ENCODE measurements at places on chromosomes 11 and 22.
A peak's percentile ranks its signal among the peaks of the same experiment; 100 is the strongest.

- DNase-seq = peak; percentile 76
Observed at GRCh38 chr11:22703040-22703439, 36.6 kb downstream of the GAS2 start.

GRCh38 chr11:106493751-106494150, 416.3 kb downstream of the AASDHPPT start:
- DNase-seq = no peak

GRCh38 chr11:57214494-57214893, 22.6 kb downstream of the APLNR start:
- no peak for DNase-seq

DNA sequence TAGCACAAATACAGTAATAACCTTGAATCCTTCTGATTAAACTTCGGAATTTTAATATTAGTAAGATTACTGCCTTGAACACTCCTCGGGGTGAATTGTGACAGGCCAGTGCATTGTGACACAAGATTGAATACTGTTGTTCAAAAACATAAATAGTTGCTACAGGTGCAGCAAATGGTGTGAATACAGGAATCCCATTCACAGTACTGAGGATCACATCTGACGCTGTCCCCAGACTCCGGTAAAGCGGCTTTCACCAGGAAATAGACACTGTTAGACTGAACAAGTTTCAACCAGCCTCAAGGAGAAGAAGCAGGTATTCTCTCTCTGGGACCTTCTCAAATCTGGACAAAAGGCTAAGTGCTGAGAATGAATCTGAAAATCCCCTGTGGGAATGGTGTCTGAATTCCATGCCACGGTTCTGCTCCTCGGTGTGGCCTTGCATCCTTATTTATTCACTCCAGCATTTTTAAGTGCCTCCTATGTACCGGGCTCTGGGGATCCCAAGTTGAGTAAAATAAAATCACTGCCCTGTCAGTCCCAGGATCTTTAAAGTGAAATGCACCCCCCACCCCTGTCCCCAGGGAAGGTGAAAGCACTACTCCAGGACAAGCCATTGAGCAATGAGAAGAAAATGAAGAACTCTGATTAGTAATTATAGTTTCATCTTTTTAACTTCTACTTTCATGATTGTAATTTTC, 3.4 kb downstream of the LGR4 start:
- no peak for DNase-seq

DNA sequence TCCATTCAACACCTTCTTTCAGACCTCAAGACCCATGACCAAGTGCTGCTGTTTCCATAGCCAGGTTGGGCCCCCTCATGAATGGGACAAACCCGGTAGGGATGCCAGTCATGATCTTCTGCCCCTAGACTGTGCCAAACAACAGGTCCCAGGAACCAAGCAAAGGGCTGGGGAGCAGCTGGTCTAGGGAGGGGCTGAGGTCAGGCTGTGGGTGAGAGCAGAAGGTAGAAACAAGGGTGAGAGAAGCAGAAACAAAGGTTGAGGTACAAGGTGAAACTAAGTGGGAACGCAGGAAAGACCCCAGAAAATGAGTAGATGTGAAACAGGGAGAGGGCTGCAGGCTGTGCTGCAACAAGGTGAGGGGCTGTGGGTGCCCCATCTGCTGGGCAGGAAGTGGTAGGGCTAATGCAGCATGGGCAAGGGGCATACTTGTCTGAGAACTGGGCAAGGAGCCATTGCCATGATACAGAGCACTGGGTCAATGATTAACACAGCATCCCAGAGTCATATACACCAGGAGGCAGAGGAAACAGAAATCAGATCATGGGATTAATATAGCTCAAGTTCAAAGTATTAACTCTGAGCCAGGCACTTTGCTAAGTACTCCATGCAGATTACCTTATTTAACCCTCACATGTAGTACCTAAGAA, 45.9 kb downstream of the SLC1A2 start:
- DNase-seq = no peak

GRCh38 chr11:6258571-6259081, 1.0 kb upstream of the CCKBR start:
- DNase-seq = peak; percentile 33

- DNase-seq = no peak
Observed at GRCh38 chr11:122271745-122272144, 155.7 kb upstream of the BLID start.

- DNase-seq = no peak
Observed at GRCh38 chr22:32950366-32950765, 107.8 kb downstream of the SYN3 start.

GRCh38 chr11:66495401-66495854, 15.0 kb upstream of the BBS1 start:
- DNase-seq = no peak

DNA sequence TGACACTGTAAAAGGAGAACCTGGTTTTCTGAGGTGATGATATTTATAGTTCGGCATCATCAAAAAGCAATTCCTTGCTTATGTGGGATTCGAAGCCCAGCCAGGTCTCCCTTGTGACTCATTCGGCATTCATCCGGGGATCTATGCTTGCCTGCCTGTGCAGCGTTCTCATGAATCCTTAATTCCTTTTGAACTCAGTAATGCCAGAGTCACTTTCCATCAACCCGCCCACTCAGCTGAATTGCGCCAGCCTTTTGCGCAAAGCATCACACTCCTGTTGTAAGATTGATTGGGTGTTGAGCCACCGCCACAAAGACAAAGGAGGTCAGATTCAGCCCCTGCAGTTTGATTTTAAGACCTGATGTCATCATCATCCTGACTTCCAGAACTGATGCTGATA, 128.6 kb downstream of the SLC17A6 start:
- DNase-seq = no peak

GRCh38 chr11:130340671-130341319, 26.1 kb upstream of the ZBTB44 start:
- DNase-seq = no peak

DNA sequence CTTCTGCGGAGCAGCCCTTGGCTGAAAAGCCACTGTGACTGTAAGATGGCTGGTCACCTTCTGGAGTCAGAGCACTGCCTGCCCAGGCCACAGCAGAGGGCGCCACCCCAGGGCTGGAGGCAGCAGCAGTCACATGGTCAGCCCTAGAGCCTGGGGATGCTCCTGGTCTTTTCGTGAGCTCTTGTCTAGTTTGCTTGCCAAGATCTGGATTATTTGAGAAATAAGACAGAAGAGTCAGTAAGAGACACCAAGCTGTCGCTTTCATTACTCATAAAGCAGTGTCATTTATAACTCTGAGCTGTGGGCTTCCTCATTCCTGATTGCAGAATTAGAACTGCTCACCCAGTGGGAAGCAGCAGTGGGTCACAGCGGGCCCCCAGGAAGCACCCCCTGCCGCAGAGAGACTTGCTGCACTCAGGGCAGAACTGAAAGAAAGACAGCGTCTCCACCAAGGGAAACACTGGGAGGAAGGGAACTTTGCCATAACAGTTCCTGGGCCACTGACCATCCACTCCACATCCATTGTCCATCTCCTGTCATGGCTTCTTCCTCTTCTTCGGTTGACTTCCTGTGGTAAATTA, 56.7 kb downstream of the PPP6R2 start:
- no peak for DNase-seq

GRCh38 chr22:33470456-33470855, 412.3 kb upstream of the SYN3 start:
- no peak for DNase-seq

DNA sequence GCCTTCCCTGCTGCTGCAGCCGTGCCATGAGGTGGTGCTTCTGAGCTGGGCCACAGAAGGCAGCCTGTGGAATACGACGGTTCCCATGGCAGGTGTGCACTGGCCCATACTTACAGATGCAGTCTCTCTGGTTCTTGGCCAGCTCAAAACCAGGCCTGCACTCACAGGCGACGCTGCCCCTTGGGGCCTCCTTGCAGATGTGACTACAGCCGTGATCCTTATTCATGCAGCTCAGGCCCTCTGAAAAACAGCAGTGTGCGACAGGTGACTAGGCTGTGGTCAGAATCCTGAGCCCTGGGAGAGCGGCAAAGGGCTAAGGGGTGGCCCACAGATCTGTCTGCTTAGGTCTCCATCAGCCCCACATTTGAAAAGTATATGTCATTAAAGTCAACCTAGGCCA, 22.1 kb downstream of the SCUBE2 start:
- DNase-seq = no peak

- DNase-seq = no peak
Observed at GRCh38 chr11:15621565-15621964, 506.8 kb downstream of the INSC start.

GRCh38 chr11:35826006-35826405, 117.9 kb upstream of the LDLRAD3 start:
- DNase-seq = no peak

- DNase-seq = no peak
Observed at GRCh38 chr11:19697721-19698121, 14.9 kb upstream of the NAV2 start.

DNA sequence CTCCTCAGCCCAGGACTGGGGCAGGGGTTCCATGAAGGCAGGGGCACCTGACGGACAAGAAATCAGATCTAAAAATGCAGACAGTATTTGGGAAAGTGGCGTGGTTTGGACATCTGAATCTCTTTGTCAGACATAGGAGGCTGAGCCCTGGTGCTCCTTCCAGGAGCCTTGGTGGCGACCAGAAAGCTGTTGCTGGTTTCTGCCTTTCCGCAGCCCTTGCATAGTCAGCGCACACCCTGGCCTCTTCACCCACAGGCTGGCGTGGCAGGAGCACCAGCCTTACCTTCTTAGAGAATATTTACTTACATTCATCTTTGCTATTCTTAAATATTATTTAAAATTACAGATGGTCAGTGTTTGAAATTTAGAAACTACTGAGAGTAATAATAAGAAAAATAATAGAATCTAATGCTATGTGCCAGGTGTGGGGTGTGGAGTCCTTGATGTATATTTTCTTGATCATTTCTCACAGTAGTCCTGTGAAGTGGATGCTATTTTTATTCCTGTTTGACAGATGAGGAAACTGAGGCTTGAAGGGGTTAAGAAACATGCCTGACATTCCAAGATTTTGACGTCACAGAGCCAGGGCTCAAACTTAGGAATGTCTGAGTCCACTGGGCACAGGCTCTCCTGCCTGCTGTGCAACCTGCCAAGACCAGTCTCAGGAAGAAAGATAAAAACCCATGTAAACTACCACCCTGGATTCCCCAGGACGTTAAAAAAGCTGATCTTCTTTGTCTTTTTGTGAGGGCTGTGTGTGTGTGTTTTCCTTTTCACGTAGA, 51.6 kb downstream of the TBC1D22A start:
- DNase-seq = no peak

DNA sequence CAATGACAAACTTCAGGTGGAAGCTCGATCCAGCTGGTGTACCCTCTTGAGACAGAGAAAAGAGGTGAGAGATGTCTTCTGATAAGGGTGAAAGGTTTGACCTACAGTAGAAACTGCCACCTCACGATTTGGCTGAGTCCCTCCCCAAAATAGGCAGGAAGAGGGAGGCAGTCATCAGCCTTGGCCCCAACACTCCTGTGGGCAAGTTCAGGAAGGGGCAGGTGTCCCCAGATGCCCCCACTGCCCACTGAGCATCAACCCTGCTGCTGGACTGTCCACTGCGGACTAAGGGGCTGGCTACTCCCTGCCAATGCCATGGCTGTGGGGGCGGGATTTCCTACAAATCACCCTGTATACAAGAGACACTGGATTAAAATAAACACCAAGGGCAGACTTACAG, 441.4 kb downstream of the BUD13 start:
- DNase-seq = no peak

DNA sequence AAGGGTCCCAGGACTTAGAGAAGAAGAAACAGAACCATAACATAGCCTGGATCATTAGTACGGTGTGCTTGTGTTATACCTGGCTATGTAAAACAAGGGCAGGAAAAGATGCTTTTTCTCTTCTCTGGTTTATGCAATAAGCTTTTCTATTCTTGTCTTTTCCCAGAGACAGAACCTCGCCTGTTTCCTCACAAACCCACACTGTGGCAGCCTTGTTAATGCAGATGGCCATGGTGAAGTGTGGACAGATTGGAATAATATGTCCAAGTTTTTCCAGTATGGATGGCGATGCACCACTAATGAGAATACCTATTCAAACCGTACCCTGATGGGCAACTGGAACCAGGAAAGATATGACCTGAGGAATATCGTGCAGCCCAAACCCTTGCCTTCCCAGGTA, 2.9 kb downstream of the CFAP68 start:
- no peak for DNase-seq

- DNase-seq = no peak
Observed at GRCh38 chr22:50201191-50202129, 649 bp downstream of the SELENOO start.

- DNase-seq = no peak
Observed at GRCh38 chr22:48161298-48161697, 1398.8 kb downstream of the TBC1D22A start.

DNA sequence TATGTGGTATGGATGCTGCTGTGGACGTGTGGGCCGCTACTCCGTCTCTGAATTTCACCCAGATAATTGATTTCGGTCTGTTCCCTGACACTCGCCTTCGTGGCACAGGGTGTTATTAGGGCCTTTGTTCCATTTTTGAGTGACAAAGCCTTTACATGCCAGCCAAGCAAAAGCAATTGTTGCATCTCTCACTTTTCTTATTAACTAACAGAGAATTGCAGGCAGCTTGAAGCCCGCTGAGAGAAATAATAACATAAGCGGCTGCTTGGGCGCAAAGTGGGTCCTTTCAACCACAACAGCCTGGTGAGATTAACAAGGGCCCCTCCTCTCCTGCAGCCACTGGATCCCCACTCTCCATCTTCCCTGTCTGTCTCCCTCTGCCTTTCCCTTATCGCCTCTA, 449.4 kb downstream of the NTM start:
- DNase-seq = no peak

DNA sequence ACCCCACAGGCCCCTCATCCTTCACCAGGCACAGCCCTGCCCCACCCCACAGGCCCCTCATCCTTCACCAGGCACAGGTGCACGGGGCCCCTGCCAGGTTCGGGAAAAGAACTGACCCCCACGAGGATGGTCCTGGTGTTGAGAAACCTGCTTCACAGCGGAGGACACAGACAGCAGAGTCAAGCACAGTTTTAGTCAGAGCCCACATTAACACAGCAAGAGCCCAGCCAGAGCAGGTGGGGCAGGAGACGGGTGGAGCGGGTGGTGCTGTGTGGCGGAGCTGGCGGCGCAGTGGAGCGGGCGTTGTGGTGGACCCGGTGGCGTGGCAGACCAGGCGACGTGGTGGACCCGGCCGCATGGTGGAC, 1085.5 kb downstream of the BRD1 start:
- no peak for DNase-seq

Measured in NCI-H2081 (cell line).